ENCODE measurements at places on chromosomes 3 and 15. TPM values are rescaled to one million over a fixed set of nuclear protein-coding genes. Genes with fewer than 3 reads are reported as not detected.

CLDN16 gene
- total RNA-seq, result not detected

DNA sequence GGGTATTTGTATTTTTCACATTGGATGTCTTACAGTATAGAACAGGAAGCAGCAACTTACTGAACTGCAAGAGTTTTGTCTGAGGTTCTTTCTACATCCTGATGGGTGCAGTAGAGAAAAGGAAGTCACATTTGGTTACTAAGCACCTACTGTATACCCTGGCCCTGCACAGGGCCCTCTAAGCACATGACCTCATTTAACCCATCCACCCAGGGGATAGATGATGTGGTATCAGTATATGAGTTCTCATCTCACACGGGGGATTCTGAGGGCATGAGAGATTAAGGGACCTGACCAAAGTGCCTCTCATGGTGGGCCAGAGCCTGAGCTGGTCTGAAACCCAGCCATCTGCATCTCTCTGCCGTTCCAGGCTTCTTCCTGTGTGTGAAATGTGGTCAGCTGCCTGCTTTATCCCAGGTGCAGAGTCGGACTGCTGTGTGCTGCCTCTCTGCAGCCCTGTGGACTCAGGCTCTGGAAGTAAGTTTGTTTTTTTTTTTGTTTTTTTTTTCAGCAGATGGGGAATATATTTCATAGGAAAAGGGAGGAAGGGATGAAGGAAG is 17.9 kb downstream of the SLC6A11 start:
- no peak overlapping the region for H3K27ac ChIP-seq
- no peak overlapping the region for H3K4me3 ChIP-seq
- no peaks in the 10 kb centered on the region for H3K4me1 ChIP-seq

DNA sequence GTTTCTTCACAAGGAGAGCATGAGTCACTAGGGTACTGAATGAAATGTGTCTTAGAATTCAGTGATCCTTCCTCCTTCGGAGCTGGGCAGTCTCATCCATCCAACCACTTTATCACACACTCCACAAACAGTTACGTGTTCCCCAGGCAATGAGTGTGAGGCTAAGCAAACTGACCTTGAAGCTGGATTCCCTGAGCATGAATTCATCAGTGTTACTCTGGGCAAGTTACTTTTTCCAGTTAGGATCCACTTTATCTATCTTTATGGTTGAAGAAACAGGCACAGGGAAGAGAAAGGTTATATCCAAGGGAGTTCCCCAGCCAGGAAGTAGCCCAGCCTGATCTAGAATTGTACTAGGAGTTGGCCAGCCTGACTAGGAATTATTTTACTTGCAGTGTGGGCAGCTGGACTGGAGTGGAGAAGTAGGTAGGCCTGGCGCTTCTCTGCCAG is 17.1 kb upstream of the GCNT3 start:
- H3K27ac ChIP-seq, result no peak overlapping the region
- DNase-seq, result no peak
- no peak overlapping the region for H3K4me3 ChIP-seq
- no peaks in the 10 kb centered on the region for H3K36me3 ChIP-seq

- no peaks in the 10 kb centered on the region for H3K27me3 ChIP-seq
- DNase-seq, result no peak
- H3K4me1 ChIP-seq, result no peaks in the 10 kb centered on the region
- no peaks in the 10 kb centered on the region for H3K36me3 ChIP-seq
Observed at GRCh38 chr15:85875756-85876155, 81.0 kb upstream of the KLHL25 start.

Measured in K562 (cell line).